Jurkat, Clone E6-1 (cell line): ENCODE measurements at places on chromosomes 16 and 17.

- no peak for DNase-seq
These were observed 89.1 kb upstream of the TBX2 start for GRCh38 chr17:61310590-61310989.

GRCh38 chr17:78120971-78121800 lies 7.4 kb downstream of the TMC6 start:
- peak; percentile 68 for DNase-seq

DNA sequence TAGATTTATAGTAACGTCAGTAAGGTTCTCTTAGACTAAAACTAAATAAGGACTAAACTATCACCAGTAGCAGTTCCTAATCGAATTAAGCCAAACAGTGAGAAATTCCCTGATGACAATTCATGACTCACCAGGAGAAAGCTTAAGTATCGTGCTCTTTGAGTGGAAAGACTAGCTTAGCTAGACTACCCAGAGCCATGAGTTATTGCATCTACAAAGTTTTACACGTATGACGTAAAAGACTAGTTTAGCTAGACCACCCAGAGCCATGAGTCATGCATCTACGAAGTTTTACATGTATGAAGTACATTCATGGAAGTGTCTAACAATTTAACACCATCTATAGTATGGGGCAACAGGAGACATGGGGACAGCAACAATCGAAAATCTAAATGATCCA lies 36.6 kb downstream of the UBE2G1 start:
- DNase-seq, result no peak

- no peak for DNase-seq
These were observed 169.5 kb downstream of the VPS53 start for GRCh38 chr17:545156-545555.

- peak; percentile 37 for DNase-seq
These were observed 354.1 kb downstream of the SEC14L1 start for GRCh38 chr17:77494664-77495435.

DNA sequence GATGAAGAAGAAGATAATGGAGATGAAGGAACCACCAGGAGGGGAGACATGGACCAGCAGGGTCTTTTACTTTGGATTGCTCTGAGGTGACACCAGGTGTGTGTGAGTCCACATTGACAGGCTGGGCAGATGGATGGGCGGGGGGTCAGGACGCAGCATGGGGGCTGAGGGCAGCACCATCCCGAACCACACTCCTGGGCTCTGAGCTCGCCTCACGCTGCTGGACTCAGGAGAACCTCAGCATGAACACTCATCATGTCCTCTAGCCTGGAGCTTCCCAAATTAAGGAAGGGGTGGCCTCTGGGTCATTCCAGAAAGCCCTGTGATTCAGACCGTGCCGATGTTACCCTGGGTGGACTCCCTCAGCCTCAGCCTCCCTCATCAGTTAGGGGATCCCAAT lies 50.4 kb upstream of the MAP3K14 start:
- no peak for DNase-seq

- no peak for DNase-seq
These were observed 1.5 kb upstream of the SPAG7 start for GRCh38 chr17:4969047-4969550.

- DNase-seq, result no peak
These were observed 4.0 kb upstream of the IL17C start for GRCh38 chr16:88634141-88634993.

DNA sequence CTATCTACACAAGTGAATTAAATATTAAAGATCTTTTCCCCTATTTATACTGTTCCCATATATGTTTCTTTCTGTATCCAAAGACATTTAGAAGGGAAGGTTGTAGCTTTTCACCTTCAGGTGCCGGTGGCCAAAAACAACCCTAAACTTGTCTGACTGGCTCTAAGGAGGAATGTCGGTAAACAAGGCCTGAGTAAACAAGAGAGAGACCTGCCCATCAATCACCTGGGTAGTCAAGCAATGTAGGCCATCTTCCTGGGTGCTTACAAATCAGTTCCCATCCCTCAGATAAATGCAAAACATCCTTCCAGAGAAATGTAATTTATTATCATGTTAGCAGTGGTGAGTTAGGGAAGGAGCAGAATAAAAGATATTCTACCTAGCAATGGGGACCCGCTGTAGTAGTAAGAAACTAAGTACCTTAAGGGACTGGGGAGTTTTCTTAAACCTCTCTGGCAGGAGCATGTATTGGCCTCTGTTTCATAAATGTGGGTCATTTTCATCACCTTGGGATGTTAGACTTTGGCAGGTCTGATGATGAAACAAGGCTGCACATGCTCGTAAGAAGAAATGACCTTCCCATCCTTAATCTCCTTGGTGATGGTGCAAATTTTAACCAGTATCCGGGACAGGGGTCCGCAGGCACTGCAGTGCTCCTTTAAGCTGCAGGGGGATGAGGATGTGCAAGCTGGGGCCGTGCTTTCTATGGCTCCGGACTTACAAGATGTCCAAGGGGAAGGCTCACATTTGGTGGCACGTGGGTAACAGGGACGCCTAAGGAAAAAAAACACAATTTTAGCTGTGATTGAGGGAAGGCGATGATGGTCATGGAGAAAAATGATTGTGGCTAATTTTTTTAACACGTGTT lies 8.4 kb downstream of the KRT39 start:
- no peak for DNase-seq

DNA sequence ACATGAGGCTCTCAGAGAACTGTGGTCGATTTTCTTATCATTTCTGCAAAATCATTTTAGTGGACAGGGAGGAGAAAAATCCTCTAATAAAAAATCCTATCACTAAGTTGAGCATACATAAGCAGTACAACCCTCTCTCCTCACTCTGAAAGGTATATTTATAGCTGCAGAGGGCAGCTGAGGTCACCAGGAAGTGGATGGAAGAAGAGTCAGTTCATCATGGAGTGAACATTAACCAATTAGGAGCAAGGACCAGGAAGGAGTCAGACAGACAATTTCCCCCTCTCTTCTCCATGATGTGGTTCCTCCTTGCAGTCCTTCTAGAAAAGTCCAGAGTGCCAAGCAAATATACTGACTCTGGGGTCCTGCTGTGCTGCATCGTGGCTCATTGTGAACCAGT lies 253.7 kb downstream of the TOX3 start:
- no peak for DNase-seq

DNA sequence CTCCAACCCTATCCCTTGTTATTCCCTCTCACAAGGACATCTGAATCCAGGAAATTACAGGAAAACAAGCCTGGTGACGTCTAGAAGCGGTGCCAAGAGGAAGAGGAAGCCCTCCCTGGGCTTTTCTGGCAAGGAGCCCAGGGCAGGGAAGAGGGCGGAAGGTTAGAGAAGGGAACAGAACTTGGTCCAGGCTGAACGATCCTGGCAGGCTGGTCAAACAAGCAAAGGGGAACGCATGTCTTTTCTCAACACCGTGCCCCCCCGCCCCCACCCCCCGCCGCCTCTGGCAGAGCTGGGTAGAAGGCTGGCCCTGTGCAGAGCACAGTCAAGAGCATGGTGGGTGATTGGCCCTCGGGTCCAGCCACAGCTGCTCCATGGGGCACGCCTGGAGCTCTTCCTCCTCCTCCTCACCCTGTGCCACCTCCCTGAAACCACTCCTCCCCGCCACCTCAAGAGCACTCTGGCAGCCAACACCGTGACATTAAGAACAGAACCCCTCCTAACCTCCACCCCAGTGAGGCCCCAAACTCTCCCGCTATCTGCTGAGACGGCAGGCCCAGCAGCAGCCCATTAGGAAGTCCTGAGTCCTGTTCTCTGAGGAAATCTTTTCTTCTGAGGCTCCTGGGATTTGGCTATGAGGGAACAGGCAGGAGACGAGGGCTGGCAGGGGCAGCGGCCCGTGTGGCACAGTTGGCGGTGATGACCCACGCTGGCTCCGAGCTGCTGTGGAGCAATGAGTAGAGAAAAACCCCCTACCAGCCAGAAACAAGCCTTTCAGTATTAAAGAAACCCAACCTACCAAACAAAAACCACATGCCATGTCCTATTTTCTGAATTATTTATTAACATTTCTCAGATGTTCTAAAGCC lies 7.3 kb downstream of the C16orf86 start:
- DNase-seq, result no peak

DNA sequence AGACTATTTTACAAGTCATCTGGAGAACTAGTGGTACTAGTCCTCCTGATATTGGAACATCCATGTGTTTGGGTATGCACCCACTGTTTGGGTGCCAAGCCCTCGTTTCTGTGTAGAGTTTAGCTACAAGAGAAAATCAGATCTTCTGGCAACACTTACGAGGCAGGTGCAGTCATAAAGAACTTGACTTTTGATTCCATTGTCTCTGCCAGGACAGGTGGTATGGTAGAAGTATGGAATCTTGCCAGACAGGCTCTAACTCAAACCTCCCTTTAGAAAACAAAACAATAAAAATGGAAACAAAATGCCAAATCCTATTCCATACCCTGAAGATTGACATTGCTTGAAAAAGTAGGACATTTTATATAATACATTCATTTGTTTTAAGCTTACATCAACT lies 16.0 kb downstream of the RNF43 start:
- DNase-seq, result no peak

- no peak for DNase-seq
These were observed 19.9 kb downstream of the ARL4D start for GRCh38 chr17:43418441-43419374.

GRCh38 chr17:31052187-31052889 lies 42.4 kb upstream of the NF1 start:
- DNase-seq, result no peak

- DNase-seq, result no peak
These were observed 30.9 kb upstream of the CRYBA1 start for GRCh38 chr17:29215717-29216116.

DNA sequence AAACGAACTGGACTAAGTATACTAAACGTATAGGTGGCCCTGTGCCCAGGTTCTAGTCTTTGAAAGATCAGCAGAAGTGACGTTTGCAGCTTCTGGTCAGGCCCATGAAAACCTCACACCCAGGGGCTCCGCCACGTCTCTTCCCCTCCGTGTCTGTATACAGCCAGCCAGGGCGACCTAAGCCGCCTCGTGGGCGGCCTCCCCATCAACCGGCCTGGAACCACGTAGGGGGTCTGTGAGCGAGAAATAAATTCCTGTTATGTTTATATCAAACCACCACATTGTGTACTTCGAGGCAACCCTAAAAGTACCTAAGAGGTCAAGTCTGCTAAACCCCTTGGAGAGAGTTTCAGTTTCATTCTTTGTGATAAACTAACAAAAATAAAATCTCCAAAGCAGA lies 6.8 kb downstream of the TK1 start:
- no peak for DNase-seq

GRCh38 chr16:11151156-11151884 lies 104.7 kb downstream of the SOCS1 start:
- no peak for DNase-seq

DNA sequence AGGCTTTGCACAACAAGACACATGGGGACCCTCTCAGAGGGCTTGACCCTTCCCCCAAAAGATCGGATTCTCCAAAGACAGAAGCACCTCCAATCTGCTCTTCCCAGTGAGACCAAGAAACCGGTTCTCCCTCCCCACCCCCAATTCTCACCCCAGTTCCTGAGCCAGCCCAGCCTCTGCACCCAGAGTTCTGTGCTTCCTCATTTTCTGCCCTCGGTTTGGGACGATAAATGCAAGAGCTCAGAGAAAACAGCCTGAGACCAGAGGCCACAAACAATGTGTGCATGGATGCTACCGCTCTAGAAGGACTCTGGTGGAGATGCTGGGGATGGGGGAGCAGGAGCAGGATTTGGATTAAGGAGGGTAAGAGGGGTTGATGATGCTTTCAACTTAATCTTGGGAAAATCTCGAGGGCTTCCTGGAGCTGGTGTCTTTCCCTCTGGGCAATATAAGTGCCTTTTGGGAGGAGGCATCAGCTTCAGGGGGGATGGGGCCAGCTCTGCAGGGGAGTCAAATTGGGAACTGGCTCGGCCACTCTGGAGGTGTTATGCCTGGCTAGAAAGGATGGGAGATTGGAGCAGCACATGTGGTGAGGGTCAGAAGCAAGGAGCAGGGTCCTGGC lies 6.0 kb downstream of the KRT15 start:
- DNase-seq, result no peak

GRCh38 chr17:33967608-33968349 lies 287.3 kb upstream of the CCL2 start:
- peak; percentile 78 for DNase-seq

DNA sequence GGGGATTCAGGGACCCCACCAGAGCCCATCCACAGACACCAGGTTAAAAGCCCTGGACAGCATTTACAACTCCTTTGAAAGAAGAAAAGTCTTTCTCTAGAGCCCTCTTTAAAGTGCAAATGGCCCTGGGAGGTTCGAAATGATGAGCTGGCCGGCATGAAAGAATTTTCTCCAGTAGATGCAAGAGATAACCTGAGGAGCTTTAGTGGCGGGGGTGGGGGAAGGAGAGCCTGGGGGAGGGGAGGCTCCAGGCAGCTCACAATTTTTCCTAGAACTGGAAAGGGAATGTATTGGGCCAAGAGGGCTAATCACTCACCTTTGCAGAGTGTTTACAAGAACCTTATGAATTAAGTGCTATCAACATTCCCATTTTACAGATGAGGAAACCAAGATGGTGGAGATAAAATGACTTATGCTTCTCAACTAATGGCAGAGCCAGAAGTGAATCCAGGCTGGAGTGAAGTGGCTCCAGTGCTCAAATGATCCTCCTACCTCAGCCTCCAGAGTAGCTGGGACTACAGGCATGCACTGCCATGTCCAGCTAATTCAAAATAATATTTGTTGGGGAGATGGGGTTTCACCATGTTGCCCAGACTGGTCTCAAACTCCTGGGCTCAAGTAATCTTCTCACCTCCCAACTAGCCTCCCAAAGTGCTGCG lies 4.2 kb upstream of the CDH1 start:
- DNase-seq, result no peak

- DNase-seq, result no peak
These were observed 1.5 kb downstream of the CDK12 start for GRCh38 chr17:39462631-39463375.

DNA sequence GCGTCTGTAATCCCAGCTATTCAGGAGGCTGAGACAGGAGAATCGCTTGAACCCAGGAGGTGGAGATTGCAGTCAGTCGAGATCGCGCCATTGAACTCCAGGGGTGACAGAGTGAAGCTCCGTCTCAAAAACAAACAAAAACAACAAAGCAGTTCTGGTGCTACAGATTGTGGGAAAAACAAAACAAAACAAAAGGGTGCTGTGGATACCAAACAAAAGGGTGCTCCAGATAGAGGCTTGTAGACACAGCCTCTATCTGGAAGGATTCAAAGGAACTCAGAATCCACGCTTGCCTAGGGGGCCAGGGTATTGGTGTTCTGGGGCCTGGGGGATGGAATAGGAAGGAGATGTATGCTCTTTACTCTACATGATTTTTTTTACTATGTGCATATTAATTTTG lies 2.5 kb downstream of the MYLK3 start:
- DNase-seq, result no peak

DNA sequence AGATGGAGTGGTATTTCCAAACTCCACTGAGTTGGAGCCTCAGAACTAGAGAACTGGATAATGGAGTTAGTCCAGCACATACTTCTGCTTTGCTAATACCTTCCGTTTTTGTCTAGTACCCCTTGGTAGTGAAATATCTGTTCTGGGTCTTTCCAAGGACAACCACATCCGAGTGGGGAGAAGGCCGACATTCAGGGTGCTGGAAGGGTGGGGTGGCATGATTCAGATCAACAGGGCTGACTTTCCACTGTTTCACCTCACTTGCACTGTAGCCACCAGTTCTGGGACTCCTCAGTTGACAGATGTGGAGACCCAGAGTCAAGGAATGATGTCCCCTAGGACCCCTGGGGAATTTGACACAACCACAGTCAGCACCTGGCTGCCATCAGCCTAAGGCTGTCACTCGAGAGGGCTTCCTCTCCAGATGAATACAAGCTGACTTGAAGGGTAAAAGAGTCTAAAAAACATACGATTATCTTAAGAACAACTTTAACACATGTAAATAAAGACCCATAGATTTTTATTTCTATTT lies 84.8 kb upstream of the HNF1B start:
- DNase-seq, result no peak
